ENCODE measurements at places on chromosomes 6 and 20. TPM values are rescaled to one million over a fixed set of nuclear protein-coding genes. Genes with fewer than 3 reads are reported as not detected.

DNA sequence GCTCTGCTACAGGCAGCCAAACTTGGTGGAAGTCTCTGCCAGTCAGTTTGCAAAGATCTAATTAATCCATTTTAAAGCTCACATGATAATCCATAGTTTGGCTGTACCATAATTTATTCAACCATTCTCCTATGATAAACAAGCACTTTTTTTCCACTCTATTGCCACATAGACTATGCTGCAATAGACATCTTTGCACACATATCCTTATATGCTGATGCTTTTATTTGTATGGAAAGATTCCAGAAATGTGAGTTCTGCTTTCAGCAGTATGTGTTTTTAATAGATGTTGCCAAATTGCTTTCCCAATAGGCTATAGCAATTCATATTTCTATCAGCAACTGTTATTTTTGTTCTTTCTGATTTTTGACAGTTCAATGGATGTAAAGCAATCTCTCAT lies 628.0 kb downstream of the KIF16B start:
- DNase-seq, result no peak

SLC22A2 gene
- total RNA-seq, result not detected

ADGRB3 gene
- 2.0 TPM for total RNA-seq

DNA sequence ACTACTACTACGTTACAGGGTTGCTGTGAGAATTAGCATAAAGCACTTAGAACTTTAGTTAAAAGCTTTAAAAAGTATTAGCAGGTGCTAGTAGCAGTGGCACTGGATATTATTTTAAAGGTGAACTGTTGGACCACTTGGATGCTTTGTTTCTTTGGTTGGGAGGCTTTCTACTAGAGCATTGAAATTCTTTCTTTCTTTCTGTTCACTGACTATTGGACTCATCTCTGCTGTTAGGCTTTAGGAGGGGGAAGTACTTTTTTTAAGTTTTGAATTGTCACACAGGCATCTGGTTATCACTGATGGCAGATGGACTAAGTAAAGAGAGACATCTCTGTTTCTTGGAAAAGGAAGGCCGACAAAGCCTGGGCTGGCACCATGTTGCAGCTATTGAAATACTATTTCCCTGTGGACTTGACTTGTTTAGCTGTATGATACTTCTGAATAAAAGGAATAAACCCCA lies 4.8 kb downstream of the TBPL1 start:
- DNase-seq, result no peak

DNAH8 gene
- total RNA-seq, result 0.03 TPM
